Activated T-helper 2 cell treated with anti-CD3 and anti-CD28 coated beads, Interferon-gamma antibody, Interleukin-2, Interleukin-4, amounts not matched to agents 10 μg/mL and 5 μg/mL and 100 μg/mL, durations not matched to agents 14 hours and 24 hours and 36 hours (primary cell): ENCODE measurements at places on chromosomes 11 and 22. TPM values are rescaled to one million over a fixed set of nuclear protein-coding genes. Genes with fewer than 3 reads are reported as not detected.

Gene FXYD6
- total RNA-seq = 0.11 and 0.18 TPM in 2 replicates

- no peak overlapping the region for H3K27ac ChIP-seq
- H3K36me3 ChIP-seq = no peaks in the 10 kb centered on the region
Measured at GRCh38 chr11:86579406-86579731, 93.0 kb downstream of the ME3 start.

Gene ACTN3
- 0.07 and 0.14 TPM in 2 replicates for total RNA-seq

Gene AMOTL1
- total RNA-seq = 4.8 and 5.9 TPM in 2 replicates

DNA sequence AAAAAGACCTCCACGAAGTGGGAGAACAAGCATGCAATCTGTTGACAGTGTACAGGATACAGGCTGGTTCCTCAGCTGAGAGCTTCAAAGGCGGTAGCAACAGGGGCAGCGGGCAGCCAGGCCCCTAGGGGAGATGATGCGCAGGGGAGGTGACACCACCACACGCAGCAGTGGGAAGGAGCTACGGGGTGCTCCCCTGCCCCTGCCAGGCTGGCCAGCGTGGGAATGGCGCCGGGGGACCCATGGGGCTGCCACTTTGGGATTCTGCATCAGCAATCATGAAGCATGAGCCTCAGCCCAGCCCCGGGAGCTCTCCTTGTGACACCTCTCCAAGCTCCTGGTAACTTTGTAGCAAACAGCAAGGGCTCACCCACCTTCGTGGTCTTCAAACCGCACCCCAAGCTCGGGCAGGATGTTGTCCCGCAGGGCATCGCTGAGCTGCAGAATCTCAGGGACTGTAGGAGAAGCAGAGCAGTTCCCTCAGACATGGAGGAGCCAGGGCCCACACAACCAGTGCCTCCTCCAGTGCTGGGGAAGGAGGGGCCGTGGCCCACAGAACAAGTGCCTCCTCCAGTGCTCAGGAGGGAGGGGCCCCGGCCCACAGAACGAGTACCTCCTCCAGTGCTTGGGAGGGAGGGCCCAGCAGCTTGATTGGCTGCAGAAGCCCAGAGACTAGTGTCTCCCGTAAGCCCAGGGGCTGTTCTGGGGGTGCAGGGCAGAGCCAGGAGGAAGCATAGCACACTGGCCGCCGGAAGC is 14.6 kb upstream of the NAP1L4 start:
- no peaks in the 10 kb centered on the region for H3K27me3 ChIP-seq
- peaks cover 64% of the 10 kb centered on the region for H3K36me3 ChIP-seq
- no peak overlapping the region for H3K4me3 ChIP-seq
- peaks cover 16% of the 10 kb centered on the region for H3K4me1 ChIP-seq

DNA sequence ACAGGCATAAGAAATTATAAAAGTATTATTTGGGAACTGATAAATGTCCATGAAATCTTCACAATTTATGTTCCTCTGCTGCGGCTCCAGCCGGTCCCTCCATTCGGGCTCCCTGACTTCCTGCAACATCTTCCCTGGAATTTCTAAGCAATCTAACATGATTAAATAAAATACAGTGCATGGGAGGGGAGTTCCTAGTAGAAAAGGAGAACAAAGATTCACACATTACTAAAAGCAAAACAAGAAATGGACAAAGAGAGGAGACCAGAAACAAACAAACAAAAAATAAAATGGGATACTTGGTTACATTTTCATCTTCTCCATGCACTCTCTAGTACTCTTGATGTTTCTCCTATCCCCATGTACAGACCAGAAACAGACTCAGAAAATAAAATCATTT is 8.6 kb upstream of the APOL4 start:
- no peak overlapping the region for H3K27ac ChIP-seq
- no peak overlapping the region for H3K4me3 ChIP-seq
- peaks cover 5% of the 10 kb centered on the region for H3K4me1 ChIP-seq
- no peak for DNase-seq

Gene SAMM50
- total RNA-seq = 58.6 and 59.0 TPM in 2 replicates
